ENCODE measurements at places on chromosomes 2 and 18.
A peak's percentile ranks its signal among the peaks of the same experiment; 100 is the strongest.

DNA sequence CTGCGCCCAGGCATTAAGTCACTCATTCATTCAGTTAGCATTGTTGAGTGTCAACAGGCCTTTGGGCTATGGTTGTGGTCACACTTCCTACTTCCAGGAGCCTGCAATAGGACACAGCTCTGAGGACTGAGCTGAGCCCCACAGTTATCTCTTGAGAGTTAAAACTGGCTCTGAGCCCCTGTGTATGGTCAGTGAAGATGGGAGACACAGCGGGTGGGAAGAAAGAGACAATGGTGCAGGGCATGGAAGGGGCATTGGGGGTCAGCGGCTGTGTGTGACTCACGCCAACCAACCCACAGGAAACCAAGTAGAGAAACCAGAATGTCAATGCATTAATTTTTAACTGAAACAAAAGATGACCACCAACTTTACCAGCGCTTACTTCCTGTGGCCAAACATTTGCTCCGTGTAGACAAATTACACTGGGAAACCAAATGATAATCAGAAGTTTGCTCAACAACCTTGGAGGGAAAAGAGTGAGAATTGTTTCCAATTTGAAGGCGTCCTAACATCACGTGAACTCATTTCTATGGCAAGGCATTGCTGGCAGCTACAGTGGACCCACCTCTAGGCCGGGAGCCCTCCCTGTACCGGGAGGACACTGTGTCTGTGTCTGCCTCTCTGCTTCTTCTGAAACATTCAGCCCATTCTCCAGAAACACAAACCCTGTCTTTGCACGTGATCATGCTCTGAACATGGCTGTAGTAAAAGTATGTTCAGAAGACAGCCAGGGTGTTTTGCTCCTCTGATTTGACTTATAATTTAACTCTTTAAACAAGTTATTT, 212.0 kb upstream of the ID2 start:
- DNase-seq, result peak; percentile 32

DNA sequence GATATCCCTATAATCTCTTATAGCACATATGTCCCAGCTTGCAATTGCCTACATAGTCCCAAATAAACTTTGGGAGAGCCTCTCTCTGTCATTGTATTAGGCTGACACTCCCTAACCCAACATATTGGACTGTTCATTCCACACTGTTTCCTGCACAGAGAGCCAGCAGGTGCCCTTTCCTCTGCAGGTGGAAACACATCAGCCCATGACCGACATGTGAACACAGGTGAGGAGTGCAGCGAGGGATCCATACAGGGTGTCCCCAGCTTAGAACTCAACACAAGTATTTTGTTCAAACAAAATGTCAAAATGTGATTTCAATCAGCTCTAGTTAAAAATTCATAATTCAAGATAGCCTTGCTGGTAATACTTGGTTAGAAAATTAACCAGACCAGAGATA, 49.9 kb upstream of the TPO start:
- DNase-seq, result no peak

DNA sequence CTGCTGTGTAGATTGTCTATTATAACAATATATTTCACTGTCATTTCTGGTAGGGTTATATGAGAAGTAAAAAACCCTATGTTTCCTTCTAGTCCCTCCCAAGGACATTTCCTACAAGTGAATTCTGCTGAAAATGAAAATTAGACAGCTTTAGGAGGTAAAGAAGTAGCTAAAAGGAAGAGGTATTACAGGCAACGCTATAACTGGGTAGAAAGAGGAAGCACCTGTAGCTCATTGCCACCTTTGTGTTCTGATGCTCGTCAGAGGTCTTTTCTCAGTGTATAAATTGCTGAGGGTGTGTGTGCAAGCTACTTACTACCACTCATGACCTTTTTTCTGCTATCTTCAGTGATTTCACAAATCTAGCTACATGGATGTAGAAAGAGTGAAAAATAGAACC, 1.4 kb downstream of the DNAJC10 start:
- DNase-seq, result no peak

- DNase-seq, result no peak
These were observed 247.6 kb downstream of the DLGAP1 start for GRCh38 chr18:4207383-4207985.

GRCh38 chr18:42959528-42959927, 156.0 kb downstream of the RIT2 start:
- no peak for DNase-seq

DNA sequence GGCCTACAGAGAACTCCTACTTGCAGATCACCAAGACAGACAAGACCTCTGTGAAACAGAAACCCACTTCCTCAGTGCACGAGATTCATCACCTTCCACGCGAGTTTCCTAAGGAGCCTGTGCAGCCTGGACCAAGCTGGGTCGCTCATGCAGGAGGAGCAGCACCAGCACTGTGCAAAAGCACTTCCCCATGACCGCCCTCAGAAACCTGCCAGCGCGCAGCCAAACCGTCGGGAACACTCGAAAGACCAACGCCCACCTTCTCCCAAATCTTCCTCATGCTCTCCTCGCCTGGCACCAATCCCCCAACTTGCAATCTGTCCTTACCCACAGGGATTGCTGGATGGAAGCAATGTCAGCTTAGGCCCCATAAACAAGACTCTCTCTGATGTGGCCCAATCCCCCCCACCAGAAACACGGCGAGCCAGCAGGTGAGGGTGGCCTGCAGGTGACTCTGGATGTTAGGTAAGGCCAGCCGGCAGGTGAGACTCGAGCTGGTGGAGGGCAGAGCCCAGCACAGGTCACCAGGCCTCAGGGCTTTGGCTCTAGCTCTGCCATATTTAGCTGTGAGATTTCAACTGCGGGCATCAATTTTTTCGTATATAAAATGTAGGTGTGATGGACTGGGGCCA, 69.4 kb downstream of the PXDN start:
- no peak for DNase-seq

DNA sequence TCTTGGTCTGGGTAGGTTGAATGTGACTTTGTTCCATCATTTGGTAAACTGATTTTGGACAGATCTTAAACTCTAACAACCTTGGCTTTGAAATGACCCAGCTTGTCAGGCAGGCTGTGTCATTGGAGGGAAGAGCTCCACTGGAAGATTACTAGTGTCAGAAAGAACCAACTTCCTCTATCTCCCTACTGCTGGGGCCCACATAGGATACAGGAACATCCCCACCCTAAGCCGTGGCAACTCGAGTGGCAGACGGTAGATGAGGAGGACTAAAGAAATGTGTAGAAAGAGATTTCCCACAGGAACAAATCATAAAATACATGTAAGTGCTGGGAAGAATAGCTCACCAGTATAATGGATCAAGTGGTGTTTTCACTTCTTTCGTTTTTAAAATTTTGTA, 4.3 kb upstream of the G6PC2 start:
- peak; percentile 19 for DNase-seq

DNA sequence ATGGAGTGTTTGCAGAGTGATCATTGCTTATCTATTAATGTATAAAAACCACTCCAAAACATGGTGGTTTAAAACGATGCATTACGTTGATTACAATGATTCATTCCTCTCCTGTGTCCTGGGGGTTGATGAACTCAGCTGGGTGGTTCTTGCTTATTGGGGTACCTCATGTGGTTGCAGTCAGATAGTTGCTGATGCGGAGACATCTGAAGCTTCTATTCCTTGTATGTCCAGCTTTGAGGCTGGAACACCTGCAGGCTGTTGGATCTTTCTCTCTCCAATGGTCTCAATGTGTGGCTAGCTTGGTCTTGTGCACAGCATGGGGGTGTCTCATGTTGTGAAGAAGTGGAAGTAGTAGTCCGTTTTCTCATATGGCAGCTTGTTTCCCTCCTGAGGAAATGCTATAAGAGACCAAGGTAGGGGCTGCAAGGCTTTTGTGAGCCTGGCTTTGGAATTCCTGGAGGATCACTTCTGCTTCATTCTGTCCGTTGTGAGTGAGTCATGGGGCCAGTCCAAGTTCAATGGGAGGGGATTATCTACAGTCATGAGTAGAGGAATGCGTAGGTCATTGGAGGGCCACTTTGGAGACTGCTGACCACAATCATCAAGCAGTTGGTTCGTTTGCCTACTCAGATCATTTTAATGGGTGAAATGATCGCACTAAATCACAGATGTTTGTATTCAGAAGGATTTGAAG, 601.0 kb downstream of the SLC4A3 start:
- DNase-seq, result no peak

- DNase-seq, result peak; percentile 41
These were observed 145.1 kb downstream of the TDRD15 start for GRCh38 chr2:21268878-21269224.

DNA sequence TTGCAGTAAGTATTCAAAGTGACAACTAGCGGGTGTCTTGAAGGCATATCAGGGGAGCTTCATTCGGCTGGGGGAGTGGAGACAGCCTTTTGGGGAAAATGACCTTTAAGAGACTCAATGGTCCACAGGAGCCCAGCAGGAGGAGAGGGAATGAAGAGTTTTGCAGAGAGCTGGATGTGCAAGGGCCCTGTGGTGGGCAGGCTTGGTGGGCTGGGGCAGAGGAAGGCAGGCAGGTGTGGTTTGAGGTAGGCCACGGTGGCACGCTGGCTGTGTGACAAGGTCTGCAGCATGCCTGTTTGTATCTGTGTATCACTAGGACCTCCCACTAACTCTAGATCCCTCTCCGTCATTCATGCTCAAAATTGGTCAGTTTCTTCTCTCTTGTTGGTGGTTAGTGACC, 53.7 kb downstream of the CD8B2 start:
- no peak for DNase-seq

- no peak for DNase-seq
These were observed 158.6 kb downstream of the DYSF start for GRCh38 chr2:71611781-71612527.

- DNase-seq, result no peak
These were observed at the start of gene TMEM163 for GRCh38 chr2:134718817-134719814. TMEM163 (minus strand) TSS chr2:134719000.

DNA sequence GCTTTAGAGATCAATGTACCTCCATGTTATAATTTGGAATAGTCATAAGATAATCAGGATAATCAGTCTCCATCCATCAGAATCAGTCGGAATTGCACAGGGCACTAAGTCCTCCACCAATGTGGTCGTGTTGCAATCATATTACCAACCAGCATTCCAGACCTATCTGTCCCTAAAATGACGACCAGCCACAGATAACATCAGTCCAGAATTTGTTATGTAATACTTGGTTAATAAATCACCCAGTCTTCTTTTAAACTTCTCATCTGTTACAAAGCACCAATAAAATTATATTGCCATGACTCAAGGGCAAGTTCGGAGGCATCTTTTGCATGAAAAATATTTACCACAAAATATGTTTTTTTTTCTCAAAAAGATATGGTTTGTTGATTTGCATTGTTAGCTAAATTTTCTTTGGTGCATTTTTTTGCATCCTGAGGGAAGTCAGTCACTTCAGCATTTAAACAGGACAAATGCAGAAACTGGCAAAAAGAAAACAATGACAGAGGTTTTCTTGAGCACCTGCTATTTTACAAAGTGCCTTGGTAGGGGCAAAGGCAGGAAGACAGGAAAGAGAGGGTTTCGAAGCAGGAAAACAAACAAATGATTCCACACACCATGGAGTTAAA, 29.3 kb downstream of the PIEZO2 start:
- DNase-seq, result no peak

GRCh38 chr2:105865222-105865913, 120.7 kb downstream of the NCK2 start:
- DNase-seq, result peak; percentile 47

DNA sequence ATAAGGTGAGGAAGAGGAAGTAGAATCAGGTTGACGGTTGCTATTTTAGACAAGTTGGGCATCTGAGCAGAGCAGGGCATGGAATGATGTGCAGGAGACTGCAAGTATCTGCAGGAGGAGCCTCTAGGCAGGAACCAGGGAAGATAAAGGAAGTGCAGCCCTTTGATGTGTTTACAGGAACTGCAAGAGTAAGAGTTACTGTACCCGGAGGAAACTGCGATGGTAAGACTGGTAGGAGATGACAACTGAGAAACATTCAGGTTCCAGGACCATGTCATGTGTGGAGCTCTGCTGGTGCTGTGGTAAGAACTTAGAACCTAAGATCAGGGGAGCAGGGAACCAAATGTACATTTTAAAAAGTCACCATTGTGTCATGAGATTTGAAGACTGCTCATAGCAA, 134.3 kb upstream of the STON1 start:
- peak; percentile 24 for DNase-seq

GRCh38 chr2:219306047-219306446, 3.2 kb downstream of the PTPRN start:
- no peak for DNase-seq

DNA sequence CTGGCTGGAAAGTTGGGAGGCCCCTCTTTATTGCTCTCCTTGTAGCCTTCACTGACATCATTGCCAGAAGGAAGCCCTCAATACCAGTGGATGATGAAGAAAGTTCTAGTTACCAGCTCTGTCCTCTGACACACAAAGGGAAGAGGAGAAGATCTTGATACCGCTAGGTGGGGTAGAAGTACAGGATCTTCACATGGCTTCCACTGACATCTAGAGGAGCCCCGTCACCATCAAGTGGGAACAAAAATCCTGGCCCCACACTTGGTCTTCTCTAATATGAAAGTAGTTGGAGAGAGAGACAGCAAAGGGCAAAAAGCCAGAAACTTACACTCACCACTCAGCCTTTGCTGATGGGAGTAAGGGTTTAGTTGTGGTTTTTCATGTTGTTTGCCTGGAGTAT, 12.4 kb downstream of the XIRP2 start:
- no peak for DNase-seq

- DNase-seq, result no peak
These were observed 194.3 kb downstream of the MYCN start for GRCh38 chr2:16134436-16135165.

DNA sequence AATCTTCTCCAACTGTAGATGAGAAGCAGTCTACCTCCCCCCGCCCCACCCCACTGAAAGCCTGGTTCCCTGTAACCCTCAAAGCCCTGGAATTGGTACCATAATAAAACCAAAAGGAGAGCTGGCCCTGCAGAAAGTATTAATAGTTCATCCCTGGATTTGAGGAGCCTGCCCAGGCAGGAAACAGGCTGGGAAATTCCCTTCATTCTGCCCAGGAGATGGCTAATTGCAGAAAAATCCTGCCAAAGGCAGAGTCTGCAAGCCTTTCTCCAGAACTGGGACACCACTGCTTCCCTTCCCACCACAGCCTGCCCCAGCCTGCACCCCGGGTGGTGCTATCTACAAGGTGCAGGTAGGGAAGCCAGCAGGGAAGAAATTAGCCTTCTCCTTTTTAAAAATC, 16.3 kb downstream of the GKN2 start:
- no peak for DNase-seq

GRCh38 chr18:29874519-29875098, 1167.9 kb downstream of the DSC3 start:
- DNase-seq, result peak; percentile 21

DNA sequence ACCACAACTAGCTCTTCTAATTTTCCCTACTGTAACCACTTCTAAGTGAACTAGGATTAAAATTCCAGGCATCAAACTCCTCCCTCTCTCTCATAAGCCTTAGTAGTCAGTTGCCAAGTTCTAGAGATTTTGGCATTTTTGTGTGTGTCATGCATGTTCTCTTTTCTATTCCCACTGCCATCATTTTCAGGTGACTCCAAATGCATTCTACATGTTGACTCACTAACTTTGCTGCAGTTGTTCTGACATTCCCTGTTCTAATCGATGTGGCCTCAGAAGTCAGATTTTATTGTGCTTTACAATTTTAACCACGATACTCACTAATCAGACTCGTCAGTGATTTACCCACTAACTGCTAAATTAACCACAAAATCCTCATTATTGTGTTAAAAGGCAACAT, 13.3 kb downstream of the DSC1 start:
- DNase-seq, result no peak

- DNase-seq, result no peak
These were observed 2.1 kb downstream of the RHOB start for GRCh38 chr2:20448977-20449306.

GRCh38 chr18:75140296-75140695, 68.6 kb downstream of the PTGR3 start:
- DNase-seq, result no peak

All from suppressor macrophage treated with lipopolysaccharide for 1 hour (primary cell).